ENCODE measurements at places on chromosomes 4 and X.

DNA sequence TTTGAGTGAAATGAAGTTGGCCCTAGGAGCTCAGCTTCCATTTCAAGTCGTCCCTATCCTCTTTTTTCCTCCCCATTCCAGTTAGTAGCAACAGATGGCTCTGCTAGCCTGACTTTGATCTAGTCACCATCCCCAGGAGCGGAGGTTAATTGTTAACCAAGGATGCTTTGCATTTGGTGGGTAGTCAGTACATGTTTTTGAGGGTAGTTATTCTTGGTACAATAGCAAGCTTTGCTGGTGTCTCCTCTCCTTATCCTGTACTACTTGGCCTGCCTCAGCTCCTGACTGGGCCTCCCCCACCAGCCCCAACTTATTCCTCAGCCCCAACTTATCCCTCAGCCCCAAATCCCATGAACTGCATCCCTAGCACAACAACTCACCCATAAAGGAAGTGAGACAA is 14.8 kb upstream of the RTL5 start:
- no peak for DNase-seq

- DNase-seq = no peak
Observed at GRCh38 chrX:17591741-17592110, 145.6 kb upstream of the SCML1 start.

GRCh38 chr4:18021470-18021719 is 160 bp downstream of the LCORL start:
- DNase-seq = no peak

DNA sequence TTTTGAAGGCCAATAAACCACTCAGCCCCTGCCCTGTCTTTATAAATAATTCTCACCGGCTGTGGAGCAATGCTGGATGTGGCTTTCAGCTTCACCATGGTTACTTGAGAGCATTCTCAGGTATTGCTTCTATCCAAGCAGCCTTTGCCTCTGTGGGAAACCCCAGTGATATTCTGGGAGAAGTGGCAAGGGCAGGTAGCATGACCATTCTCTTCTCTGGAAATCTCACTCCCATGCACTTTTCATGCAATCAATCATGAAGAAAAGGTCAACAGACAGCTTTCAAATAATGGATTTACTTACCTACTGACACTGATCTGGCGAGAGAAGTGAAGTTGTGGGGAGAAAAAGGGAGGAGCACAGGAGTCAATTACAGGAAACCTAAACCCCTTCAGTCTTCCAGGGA is 49.5 kb downstream of the UNC5C start:
- DNase-seq = no peak

GRCh38 chrX:150262456-150262855 is 100.7 kb upstream of the MAMLD1 start:
- no peak for DNase-seq

GRCh38 chr4:184147858-184148737 is 69.6 kb downstream of the ENPP6 start:
- DNase-seq = no peak

GRCh38 chr4:110248831-110249253 is 50.4 kb upstream of the ELOVL6 start:
- no peak for DNase-seq

GRCh38 chrX:136210806-136211205 is 40.4 kb downstream of the MAP7D3 start:
- DNase-seq = no peak

- no peak for DNase-seq
Observed at GRCh38 chrX:66176134-66176533, 12.1 kb downstream of the HEPH start.

Data from stimulated activated CD8-positive, alpha-beta memory T cell treated with anti-CD3 and anti-CD28 coated beads, Interleukin-4, amount 100 ng/mL, for 1 hour (primary cell).